Amniotic epithelial cell (primary cell): ENCODE measurements at places on chromosomes 2 and 18.

GRCh38 chr2:126771094-126771493 lies 115.1 kb downstream of the GYPC start:
- DNase-seq, result no peak

GRCh38 chr2:177183860-177184259 lies 28.7 kb upstream of the HNRNPA3 start:
- DNase-seq, result peak; percentile 53

DNA sequence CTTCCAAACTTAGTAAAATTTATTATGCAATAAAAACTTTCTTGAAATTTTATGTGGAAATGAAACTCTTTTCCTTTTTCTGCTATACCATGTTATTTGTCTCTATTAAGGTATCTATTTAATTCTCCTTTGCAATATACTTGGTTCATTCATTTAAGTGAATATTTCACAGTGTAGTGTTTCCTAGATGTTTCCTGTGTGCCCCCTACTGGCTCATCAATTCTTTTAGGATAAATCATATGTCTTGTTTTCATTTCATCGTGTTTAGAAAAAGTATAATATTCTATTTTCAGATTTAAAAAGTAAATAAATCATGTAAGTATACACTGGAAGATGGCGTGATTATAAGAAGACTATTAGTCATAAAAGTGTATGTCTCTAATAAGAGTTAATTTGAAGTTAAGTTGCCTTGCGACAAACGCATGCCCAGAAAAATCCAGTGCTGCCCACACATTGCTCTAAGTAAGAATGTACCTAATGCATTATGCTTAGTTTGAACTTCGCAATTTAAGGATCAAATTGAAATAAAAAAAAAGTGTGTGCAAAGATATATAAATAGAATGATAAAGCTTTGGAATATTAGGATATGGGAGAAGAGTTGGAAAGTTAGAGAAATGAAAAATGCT lies 525.4 kb downstream of the KCNJ3 start:
- DNase-seq, result peak; percentile 6

GRCh38 chr2:71800851-71801250 lies 346.8 kb downstream of the CYP26B1 start:
- no peak for DNase-seq

- DNase-seq, result peak; percentile 43
These were observed 32.5 kb upstream of the NT5DC4 start for GRCh38 chr2:112688086-112688880.

DNA sequence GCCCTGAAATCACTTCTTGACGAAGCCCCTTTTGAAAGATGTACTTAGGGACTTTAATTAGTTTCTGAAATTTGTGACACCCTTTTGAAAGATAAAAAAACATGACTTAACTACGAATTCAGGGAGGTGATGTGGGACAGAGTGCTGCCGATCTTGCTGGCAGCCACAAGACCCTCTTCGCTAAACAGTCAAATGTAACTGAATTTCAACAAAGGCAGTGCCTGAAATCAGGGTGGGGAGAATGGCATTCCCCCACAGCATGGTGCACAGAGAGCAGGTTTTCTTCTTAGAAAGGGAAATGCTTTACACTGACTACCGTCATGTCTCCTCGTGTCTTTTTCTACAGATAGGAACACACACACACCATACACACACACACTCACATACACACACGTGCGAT lies 640.2 kb upstream of the POU3F3 start:
- DNase-seq, result no peak

DNA sequence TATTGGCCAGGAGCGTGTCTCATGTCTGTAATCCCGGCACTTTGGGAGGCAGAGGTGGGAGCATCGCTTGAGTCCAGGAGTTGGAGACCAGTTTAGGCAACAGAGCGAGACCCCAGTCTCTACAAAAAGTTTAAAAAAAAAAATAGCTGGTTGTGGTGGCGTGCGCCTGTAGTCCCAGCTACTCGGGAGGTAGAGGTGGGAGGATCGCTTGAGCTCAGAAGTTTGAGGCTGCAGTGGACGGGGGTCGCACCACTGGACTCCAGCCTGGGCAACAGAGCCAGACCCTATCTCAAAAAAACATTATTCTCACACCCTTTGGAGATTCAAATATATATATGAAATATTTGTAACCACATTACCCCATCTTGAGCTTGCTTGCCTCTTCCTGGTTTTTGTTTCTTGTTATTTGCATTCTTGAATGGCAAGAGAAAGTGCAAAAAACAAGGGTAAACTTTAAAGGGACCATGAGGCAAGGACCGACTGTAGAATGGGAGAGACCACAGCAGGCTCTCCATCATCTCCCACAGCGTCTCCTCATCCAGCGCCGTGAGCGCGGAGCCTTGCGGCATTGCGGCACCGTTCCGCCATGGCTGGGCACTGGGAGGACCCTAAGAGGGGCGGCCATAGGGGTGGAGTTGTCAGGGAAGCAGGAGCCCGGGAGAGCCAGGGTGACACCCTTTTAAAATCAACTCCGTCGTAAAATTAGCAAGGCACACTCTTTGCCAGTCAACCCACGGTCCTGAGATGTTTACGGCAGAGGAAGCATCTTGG lies 1.4 kb downstream of the ELP2 start:
- DNase-seq, result no peak

DNA sequence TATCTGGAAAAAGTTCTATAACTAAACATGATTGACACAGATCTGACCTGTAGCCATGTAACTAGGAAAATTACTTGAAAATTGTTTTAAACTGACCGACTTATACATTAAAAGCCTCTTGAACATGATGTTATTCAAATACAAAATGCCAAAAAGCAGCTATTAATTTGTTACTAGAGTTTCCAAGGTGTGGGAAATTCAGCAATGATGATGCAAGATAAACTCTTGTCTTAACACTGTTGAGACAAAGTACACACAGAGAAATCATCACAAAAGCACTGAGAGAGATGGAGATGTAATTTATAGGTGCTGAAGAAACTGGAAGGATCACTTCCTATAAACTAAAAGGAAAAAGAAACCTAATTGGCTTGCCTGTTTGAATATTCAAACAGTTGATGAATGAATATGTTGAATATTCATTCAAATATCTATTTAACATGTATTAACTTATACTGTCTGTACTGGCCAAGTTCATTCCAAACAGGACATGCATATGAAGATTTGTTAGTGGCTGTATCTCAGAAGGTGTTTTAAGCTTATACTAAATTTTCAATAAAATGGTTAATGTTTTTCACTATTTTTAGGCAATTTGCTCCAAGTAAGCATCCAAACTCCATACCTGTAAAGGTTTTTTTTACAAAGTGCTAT lies 34.6 kb upstream of the WDR75 start:
- DNase-seq, result no peak

GRCh38 chr18:26531605-26532298 lies 16.6 kb downstream of the KCTD1 start:
- DNase-seq, result no peak

- DNase-seq, result no peak
These were observed 11.9 kb upstream of the ARHGAP25 start for GRCh38 chr2:68722712-68723111.

- DNase-seq, result peak; percentile 40
These were observed 99.6 kb upstream of the LHCGR start for GRCh38 chr2:48855142-48855541.

DNA sequence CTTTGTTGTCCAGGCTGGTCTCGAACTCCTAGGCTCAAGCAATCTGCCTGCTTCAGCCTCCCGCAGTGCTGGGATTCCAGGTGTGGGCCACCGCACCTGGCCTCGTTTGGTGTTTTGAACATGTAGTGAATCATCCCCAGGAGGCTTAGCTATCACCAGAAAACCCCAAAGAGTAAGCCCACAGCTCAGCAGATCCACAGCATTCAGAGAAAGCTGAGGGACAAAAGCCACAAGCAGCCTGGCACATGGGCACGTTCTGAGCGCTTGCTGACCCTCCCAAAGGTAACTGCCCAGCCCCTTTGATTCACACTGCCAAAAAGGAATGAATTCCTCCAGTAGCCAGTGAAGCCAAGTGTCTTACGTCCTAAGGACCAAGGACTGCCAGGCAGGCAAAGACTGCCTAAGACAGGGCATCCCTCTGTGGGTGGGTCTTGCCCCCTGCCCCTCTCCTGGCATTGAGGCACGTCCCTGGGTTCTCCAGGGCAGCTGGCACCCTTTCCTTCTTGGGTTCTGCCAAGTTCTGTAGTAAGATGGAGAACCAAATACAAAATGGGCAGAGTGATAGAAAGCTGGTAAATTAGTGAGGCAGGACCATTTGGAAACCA lies 31.7 kb downstream of the MBP start:
- no peak for DNase-seq

GRCh38 chr2:157825885-157826284 lies 50.2 kb downstream of the ACVR1 start:
- DNase-seq, result peak; percentile 94

DNA sequence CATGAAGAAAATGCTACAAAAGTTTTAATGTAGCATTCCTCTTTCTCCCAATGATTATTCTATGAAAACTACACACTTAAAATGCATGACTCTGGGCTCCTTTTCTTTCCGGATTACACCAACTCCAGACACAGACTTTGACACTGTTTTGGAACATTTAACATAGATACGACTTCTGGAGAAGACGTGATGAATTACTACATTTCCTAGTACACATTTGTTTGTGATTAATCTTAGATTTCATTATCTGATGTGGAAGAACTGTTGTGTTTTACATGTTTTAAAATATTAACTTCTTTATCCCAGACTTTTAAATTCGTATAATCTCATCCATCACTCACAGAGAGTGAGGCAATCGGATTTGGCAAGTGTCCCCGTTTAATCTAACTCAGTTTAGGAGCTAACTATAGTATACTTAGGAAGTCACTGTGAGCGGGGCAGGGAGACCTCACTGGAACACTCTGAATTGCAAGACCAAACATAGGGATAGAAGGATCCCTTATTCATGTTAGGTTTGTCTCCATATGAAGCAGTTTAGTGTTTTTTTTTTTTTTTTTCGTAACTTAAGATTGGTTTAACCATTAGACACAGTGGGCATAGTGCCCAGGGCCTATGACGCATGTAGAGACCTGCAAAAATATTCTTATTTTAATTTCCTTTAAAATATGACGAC lies 66.7 kb downstream of the PDE1A start:
- peak; percentile 91 for DNase-seq

DNA sequence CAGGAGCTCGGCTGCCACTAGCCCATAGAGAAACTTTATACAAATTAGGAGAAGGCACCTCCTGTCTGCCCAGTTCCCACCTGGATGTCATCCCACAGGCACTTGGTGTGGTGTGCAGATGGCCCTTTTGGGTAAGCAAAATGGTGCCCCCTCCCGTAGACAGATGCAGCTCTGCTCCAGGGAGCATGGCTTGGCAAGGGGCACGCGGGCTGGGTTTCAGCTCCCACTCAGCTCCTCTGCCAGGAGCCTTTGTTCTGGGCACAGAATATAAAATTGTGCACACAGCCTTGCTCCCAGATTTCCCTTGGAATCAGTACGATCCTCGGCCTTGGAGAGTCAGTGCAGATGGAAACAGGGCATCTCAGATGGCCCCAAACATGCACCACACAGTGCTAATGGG lies 20.3 kb upstream of the KCNF1 start:
- DNase-seq, result no peak

GRCh38 chr2:65061146-65061909 lies 5.1 kb downstream of the CEP68 start:
- no peak for DNase-seq

- no peak for DNase-seq
These were observed 37.8 kb upstream of the TMEM18 start for GRCh38 chr2:715038-715437.

DNA sequence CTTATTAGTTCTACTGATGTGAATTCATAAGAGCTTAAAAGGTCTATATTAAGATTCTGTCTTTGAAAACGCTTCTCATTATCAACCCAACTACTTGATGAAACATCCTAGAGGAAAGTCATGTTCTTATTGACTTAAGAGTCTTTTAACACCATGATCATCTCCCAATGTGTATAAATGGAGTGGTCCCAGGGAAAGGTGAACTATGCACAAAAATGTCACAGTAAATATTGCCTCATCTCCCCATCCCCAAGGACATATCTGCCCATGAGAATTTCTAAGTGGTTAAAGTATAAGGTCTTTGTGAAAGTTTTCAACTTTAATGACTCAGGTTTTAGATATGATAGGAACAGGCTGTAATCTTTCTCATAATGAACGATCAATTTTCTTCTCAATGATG lies 240.1 kb downstream of the IRS1 start:
- DNase-seq, result no peak

- DNase-seq, result peak; percentile 88
These were observed 60.0 kb downstream of the MYO1B start for GRCh38 chr2:191304939-191305875.

DNA sequence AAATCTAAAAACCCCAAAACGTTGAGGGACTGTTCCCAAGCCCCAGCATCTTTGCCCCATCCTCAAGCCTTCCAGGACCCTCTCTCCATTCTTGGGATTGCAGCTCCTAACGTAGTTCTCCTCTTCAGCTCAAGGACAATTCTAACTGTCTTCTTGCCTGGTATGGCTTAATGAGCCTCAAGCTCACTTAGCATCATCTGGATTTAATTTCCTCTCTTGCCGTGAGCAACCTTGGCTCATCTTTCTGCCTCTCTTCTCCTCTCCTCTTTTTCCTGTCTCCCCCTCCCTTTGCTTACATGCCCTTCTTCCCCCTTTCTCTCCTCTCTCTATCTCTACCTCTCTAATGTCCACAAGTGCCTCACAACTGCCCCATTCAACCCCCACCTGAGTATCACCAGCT lies 44.2 kb downstream of the TACR1 start:
- DNase-seq, result no peak

DNA sequence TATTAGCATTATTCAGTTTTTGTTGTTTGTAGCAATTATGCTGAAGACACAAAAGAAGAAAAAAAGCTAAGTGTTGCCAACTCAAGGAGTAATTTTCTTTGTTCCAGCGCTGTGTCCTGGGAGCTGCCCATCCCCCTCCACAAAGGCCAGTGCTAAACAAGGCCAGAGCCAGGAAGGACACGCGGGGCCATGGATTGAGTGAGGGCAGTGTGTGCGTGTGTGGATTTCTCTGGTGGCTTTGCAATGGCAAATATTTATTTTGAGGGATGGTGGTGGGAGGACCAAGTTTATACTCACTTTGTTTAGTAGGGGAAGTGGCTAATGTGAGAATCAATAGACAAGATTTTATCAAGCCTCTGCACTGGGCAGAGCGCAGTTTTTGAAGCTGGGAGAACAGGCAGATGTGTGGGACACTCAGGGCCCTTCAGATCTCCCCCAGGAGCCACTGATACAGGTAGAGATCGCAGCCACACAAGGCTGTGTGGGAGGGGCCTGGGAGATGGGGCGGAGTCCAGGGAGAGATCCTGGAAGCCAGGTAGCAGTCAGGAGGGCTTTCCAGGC lies 11.4 kb downstream of the AGAP1 start:
- no peak for DNase-seq

- no peak for DNase-seq
These were observed 171.0 kb downstream of the SLC4A3 start for GRCh38 chr2:219798430-219798829.

GRCh38 chr18:63245600-63245999 lies 74.0 kb downstream of the BCL2 start:
- DNase-seq, result no peak

GRCh38 chr18:79438898-79439627 lies 43.3 kb downstream of the NFATC1 start:
- peak; percentile 77 for DNase-seq

- DNase-seq, result no peak
These were observed 65.9 kb downstream of the CAB39 start for GRCh38 chr2:230778350-230779063.

- DNase-seq, result no peak
These were observed 11.2 kb upstream of the DAW1 start for GRCh38 chr2:227860221-227860641.

GRCh38 chr2:242011991-242012764 lies 142.6 kb downstream of the RTP5 start:
- DNase-seq, result peak; percentile 27
